Activated T-helper 1 cell treated with anti-CD3 and anti-CD28 coated beads, Interleukin-12 subunit alpha, Interleukin-12 subunit beta, Interleukin-2, Interleukin-4 antibody, amounts not matched to agents 30 ng/mL and 10 ng/mL and 1 ng/mL, durations not matched to agents 14 hours and 24 hours and 36 hours (primary cell): ENCODE measurements at places on chromosomes 5 and 9.

DNA sequence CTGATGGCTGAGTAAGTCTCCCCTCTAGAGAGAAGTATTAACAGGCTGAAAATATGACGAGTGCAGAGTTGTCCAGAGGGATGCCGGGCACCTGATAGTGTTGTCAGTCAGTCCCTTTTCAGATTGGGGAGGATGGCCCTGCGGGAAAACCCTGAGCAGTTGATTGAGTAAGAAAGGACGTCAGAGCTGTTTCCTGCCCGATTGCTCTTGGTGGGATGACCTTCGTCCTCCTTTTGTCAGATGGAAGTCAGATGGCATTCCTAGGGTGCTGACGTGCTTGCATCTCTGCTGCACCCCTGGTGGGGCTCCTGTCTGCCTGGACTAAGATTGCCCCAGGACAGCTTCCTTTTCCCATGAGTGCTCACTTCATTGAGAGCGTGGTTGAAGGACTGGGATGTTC is 9.8 kb downstream of the ZNF354B start:
- DNase-seq: no peak

GRCh38 chr9:113602126-113603047 is 138.9 kb downstream of the RGS3 start:
- DNase-seq: no peak

DNA sequence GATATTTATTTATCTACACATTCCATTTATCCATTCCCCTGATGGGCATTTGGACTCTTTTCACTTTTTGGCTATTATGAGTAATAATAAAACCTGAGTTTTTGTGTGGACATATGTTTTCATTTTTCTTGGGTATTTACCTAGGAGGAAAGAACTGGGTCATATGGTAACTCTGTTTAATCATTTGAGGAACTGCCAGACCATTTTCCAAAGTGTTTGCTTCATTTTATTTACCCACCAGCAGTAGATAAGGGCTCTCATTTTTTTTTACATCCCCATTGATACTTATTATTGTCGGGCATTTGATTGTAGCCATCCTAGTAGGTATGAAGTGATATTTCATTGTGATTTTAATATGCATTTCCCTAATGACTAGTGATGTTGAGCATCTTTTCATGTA is 7.7 kb upstream of the PTPDC1 start:
- no peak for DNase-seq

- no peak for DNase-seq
Measured at GRCh38 chr5:174690271-174690670, 34.1 kb upstream of the MSX2 start.

GRCh38 chr9:110126986-110127864 is 80.7 kb downstream of the C9orf152 start:
- DNase-seq: no peak

DNA sequence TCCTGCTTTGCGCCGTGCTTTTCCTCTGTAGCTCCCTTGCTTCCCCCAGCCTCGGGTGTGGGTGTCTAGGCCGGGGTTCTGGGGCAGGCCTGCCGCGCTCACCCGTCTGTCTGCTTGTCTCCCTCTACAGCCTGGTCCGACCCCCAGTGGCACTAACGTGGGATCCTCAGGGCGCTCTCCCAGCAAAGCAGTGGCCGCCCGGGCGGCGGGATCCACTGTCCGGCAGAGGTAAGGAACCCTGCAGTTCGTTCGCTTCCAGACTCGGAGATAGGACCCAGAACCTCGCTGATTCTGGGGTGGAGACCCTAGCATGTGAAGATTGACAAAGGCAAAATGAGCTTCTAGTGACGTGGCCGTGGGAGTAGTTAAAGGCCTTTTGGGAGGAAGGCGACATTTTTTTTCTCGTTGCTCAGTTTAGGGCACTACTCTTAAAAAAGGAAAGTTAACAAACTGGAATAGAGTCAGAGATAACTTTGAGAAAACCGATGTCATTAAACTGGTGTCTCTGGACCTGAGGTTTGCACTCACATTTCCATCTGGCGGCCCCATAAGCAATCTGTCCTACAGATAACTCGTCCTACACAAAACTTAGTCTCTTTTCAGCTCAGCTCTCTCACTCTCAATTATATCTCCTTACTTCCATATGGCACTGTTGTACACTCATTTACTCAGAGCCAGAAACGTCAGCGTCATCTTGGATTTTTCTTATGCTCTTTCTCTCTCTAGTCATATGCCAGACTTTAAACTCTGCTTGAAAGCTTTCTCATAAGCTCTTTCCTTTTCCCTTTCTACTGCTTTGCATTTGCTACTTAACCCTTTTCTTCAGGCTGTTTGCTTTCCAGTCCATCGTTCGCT is 561 bp downstream of the SEC61B start:
- no peak for DNase-seq

- DNase-seq: no peak
Measured at GRCh38 chr5:29214839-29215238, 1978.6 kb upstream of the CDH6 start.

DNA sequence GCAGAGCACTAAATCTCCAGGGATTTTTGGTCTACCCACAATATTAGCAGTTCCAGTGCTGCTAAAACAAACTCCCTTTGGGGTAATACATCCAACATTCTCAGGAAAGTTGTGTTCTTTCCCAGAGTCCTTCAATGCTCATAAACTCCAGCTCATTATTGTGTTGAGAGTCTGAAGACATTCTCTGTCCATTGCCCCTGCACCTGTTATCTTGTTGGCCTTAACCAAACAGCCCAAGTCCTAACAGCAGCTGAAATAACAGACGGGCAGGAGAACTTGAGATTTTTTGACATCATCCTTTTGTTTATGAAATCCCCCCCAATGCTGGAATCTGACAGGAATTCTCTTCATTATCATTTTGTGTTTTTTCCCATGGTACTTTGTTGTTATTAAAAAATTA is 110.8 kb downstream of the PAPPA start:
- no peak for DNase-seq

DNA sequence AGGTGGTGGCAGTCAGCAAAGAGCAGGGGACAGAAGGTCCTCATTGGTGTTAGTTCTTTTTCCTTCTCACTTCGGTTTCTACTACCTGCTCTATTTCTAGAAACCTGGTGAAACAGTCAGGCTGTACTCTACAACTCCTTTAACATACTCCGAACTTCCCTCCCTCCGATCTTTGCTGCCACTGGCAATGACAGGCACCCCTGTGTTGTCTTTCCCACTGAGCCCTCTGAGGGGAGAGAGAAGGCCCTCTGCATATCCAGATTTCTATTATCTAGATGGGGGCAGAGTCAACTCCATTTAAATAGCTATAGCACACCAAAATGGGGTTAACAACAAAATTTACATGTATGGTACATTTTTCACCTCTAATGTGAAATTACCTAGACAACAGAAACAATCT is 123.7 kb downstream of the CDK5RAP2 start:
- DNase-seq: no peak

- no peak for DNase-seq
Measured at GRCh38 chr9:131475956-131476776, 26.6 kb upstream of the POMT1 start.

DNA sequence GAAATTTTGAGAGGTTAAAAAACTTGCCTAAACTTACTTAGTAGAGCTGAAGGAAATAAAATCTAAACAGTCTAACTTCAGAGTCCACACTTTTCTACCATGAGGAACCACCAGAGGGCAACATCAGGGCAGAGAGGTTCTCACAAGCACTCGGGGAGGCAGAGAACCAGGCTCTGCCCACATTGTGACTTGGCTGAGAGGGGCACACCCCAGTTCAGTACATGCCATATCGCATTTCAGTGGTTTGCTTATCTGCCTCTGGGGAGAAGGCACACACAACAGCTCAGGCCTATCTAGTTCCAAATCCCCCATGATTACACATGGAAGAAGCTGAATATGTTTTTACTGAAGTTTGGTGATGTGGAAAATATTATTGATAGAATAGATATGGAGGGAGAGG is 49.2 kb downstream of the EQTN start:
- no peak for DNase-seq

DNA sequence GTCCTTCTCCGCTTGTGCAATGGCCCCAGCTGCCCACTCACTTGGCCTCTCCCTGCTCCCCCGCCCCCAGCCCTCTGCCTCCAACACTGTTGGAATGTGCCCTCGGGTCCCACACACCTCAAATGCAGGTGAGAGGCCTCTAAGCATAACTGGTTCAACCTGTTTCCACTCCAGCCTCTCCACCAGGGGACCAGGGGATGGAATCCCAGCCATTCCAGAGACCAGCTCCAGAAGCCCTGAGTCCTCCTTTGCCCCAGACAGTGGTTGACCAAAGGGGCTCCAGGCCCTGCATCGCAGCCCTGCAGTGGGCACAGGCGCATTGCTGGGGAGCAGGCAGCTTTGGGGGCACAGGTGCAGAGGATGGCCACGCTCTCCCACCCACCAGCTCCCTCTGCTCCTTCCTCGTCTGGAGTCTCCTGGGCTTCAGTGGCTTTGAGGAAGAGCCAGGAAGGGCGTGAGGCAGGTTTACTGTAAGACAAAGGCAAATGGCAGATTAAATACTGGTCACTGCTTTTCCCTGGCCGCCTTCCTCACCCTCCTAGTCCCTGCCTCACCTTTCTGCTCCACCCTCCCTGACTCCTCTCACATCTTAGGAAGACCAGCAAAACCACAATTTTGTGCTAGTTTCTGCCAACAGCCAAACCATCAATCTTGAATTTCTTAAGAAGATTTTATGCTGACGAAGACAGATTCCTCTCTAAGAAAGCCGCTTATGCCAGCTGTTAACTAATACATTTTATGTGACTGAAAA is 29.1 kb upstream of the IRX2 start:
- no peak for DNase-seq

DNA sequence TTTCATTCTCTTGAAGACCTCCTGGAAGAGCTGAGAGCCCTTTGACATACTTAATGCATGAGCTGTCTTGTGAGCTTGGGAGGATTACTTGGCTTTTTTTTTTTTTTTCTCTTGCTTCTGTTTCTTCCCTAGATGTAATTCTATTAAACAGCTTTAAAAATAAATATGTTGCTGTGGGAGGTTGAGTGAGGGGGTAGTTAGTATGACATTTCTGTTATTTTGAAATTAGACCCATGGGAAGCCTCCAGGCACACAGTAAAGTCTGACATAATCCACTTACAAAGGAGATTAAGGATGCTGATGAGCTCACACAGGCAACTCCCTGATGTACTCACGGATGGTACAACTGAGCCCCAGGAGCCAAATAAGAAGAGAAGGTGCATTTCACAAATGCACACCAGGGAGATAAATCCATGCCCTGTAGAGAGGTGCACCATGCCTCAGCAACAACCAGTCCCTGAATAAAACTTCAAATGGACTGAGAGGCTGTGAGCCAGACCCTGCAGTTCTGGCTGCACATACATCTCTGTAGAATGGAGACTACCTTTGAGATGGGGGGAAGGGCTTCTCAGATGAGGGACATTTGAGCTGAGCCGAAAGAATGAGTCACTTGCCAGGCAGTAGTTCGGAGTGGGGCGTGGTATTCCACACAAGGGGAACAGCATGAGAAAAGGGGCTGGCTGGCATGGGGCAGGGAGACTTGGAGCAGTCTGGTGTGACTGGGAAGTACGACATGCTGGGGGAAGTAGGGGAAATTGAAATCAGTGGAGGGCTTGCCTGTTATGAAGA is 68.7 kb downstream of the ACTL7B start:
- no peak for DNase-seq

DNA sequence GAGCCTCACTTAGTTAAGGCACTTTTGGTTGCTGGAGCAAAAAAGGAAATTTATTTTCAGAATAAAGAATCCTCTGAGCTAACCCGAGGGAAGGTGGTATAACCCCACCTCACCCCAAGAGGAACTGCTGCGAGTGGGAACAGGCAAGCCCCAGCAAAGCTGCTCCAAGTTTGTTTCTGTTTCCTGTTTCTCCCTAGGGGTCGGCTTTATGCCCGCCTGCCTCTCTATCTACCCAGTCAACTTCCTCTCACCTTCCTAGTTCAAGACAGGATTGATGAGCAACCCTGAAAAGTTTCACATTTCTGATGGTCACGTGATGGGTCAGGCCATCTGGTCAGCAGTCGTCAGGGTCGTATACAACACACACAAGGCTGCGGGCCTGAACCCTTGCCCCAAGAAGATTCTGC is 31.1 kb downstream of the TRIO start:
- DNase-seq: no peak

GRCh38 chr5:31459594-31459993 is 72.3 kb downstream of the DROSHA start:
- DNase-seq: no peak

DNA sequence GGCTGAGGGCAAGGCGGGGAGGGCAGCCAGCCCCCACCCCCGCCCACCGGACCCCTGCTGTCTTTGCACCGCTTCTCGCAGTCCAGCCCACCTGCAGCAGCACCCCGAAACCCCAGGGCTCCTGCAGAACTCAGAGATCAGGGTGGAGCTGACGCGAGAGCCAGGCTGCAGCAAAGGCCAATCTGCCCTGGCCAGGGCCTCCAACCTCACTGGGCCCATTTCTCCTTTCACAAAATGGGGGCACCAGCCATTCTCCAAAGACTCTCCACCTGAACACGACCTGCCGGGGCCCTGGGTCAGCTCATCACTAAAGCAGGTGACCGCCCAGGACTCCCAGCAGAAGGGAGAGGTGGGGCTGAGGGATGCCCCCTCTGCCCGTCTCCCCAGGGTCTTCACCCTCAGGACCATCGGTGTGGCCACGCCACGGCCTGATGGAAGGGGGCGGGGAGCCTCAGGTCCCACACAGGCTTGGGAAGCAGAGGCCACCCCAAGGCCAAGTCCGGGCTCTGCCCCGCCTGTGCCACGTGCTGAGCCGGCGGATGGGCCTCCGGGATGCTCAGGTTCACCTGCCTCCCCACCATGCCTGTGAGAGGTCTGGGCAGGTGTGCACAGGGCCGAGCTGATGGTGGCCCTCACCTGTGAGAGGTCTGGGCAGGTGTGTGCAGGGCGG is 13.1 kb downstream of the NACC2 start:
- DNase-seq: no peak

- DNase-seq: no peak
Measured at GRCh38 chr5:146630472-146630871, 114.5 kb upstream of the GPR151 start.

- DNase-seq: no peak
Measured at GRCh38 chr5:139611703-139612584, 36.2 kb upstream of the CXXC5 start.

- DNase-seq: no peak
Measured at GRCh38 chr5:9139344-9139743, 406.5 kb downstream of the SEMA5A start.

DNA sequence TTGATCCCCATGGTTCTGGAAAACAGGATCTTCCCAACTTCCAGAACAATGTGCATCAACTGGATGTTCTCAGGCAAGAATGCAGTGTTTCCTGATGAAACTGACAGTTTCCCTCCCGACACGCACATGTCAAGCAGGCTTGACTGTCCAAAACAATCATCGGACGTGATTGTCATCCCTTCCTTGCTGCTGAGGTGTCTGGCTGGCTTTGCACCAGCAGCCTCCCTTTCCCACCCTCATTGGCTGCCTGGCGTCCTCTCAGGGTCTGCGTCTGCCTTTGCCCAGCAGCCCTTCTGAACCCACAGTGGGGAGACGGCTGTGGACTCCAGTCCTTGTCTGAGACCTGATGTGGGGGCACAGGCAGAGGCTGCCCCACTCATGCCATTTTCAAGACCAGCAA is 110.8 kb downstream of the MARCHF3 start:
- DNase-seq: no peak
